ENCODE measurements at places on chromosomes 3 and 15.
A peak's percentile ranks its signal among the peaks of the same experiment; 100 is the strongest.

- DNase-seq = peak; percentile 40
These were observed 123.4 kb downstream of the ATP10A start for GRCh38 chr15:25739687-25740121.

DNA sequence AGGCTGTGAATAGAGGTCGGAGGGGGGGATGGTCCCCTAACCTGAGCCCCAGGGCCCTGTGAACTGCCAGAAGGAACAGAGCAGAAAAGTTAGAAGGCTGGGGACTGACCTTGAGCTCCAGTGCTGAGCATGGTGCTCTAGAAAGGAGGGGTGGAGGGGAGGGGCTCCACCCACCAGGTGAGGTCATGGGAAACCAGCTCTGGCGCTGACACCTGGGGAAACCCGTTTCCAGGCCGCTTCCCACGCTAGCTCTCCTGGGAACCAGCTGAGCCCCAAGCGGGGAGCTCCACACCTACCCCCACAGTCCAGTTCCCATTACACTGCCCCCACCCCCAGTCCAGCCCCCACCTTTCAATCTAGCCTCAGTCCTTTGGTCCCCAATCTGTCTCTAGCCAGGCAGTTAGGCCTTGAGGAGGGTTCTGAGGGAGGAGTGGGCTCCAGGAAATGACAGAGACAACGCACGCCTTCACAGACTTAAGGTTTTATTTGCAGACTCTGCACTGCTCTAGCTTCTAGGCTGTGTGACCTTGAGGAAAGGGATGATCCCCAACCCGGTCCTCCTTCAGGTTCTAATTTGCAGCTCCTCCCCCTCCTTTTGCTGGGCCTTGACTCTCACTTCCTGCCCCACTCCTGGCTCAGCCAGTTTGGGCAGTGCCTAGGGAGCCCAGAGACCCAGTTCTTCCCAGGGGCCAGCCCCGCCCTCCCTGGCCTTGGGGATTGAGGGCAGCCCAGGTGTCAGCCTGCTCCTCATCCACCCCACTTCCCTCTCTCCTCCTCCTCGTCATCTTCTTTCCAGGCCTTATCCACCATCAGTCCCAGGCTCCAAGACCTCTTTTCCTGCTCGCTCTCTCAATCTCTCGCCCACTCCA lies 2.1 kb downstream of the RHOV start:
- no peak for DNase-seq

DNA sequence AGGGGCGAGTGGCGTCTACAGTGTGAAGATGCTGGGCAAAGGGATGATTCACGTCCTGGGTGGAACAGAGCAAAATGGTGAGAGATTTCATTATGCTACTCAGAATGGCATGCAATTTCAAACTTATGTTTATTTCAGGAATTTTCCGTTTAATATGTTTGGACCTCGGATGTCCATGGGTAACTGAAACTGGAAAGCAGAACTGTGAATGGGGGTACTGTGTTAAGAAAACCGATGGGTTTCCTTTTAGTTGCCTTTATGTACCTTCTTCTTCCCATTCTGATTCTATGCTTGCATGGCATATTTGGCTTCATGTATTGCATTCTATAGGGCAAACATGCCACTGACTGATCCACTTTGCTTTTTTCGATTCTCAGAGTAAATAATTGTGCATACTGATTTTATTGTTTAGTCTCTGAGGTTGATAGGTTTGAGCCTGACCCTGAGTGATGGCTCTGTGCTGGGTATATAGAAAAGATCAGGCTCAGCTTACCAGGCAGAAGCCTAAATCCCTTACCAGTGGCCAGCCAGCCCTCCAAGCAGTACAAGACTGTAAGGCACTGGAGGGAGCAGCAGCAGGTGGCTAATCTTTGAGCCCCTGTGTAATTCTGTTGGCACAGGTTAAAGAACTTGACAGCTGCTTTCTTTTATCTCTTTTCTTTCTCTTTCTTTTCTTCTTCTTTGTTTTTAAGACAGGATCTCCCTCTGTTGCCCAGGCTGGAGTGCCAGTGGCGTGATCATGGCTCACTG lies 4.5 kb downstream of the QTRT2 start:
- no peak for DNase-seq

DNA sequence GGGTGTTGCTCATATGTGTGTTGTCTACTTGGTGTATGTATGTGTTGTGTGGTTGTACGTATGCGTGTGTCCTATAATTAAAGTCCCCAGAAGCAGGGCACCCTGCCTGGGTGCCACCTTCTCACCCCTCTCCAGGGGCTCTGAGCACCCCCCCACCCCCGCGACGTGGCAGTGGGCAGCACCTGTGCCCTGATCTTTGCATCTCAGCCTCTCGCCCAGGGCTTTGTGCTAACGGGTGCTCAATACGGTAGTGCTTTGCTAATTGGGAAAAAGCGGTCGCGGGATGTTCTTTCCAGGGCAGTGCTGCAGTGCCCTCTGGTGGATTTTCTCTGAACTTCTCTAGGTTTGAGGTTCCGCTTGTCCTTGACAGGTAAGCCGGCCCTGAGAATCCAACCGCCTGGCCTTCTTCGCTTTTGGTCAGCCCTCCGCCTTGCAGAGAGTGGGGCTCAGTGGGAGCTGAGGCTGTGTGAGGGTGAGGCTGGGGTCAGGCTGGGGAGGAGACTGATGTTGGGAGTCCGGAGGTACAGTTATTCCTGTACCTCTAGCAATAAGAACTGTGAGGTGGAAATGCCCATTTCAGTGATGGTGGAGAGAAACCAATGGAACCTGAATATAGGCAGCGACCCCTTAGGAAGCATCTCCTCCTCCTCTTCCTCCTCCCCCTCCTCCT lies 17.6 kb upstream of the EPHB3 start:
- DNase-seq = peak; percentile 71

- no peak for DNase-seq
These were observed 26.4 kb upstream of the ABHD17C start for GRCh38 chr15:80668546-80669236.

- DNase-seq = no peak
These were observed 3.5 kb upstream of the SSR3 start for GRCh38 chr3:156558389-156558788.

DNA sequence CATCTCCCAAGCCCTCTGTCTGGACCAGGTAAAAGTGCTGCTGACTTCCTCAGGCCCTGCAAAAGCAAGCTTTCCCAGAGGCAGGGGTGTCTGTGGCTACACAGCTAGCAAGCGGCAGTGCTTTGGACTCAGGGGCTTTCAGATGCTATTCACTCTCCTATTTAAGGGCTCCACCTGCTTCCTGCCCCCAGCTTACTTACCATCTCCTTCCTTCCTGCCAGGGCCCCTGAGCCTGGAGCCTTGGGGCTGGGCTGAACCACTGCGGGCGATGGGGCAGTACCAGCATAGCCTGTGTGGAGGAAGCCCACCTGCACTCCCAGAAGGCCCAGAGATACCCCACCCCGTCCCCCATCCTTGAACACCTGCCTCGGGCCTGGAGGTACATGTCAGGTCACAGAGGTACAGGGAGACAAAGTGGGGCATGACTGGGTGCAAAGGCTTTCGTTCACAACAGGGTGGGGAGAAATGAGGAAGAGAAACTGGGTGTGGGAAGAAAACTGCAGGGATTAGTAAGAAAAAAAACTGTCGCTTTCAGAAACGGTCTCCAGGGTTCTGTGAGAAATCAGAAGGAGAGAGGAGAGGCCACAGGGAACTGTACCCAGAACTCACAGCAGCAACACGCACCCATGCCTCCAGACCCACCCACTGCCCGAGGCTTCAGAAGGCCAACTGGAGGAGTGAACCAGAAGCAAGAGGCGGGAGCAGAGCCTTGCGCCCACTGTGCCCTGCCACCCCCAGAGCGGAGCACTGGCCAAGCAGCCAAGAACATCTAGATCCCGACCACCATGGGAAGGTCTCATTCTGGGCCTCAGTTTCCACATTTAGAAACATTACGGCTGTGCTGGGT lies 49.5 kb downstream of the CCDC12 start:
- DNase-seq = peak; percentile 82

- DNase-seq = no peak
These were observed 246.7 kb downstream of the SHOX2 start for GRCh38 chr3:157859541-157859940.

DNA sequence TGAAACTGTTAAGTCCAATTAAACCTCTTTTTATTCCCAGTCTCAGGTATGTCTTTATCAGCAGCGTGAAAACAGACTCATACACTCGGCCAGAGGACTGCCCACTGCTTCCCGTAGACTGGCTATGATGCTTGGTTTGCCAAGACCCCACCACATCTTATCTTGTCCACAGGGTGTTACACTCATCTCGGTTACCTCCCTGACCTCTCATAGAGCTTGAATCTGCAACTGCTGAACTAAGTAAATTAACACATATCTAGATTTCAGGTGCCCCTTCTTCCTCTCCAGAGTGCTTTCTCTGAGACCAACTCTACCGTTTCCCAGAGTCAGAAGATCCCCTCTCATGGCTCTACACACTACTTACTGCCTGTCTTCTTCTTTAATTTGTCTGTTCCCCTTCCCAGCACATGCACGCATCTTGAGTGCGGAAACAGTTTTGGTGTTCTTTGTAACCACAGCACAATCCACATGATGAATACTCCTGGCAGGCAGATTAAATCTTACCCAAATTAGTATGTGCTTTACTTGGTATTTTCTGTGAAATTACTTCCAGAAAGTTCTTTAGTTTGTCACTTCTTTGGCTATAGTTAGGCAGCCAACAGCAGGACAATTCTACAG lies 49.7 kb downstream of the CD200 start:
- DNase-seq = no peak

Data from naive B cell (primary cell).